ENCODE measurements at places on chromosomes 7 and 10.

DNA sequence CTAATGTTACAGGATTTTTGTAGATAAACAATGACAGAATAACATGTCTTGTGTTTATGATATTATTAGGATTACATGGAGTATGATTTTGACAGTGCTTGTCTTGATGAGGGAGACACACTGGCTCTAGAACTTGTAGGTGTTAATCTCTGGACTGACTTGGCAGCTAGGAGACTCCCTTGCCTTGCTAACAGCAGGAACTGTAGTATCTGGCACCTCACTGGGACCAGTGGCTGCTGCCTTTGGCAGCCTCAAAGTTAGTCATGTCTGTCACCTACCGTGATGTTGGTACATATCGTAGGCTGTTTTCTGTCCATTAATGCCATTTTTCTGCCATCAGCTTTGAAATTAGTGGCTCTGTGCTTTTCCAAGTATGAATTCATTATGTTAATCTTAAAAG, 261.5 kb downstream of the CDK14 start:
- DNase-seq, result no peak

GRCh38 chr10:7255517-7255916, 155.3 kb downstream of the SFMBT2 start:
- no peak for DNase-seq

DNA sequence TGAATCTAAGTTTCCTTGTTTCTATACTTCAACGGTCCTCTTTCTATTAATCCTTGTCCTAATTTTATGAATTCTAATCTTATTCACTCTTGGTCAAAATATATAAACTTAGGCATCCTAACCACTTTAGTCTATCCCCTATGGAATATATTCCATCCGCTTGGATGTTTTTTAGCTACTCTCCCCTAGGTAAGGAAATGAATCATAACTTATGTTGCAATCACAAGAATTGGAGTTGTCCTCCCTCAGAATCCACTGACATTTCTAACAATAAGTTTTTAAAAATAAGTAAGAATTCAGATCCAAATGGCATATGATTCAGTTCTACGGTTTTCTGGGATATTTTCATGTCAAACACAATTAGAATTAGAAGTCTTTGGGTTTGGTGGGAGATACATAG, 1081.6 kb downstream of the SORCS1 start:
- no peak for DNase-seq

- no peak for DNase-seq
These were observed 852.0 kb upstream of the PHF14 start for GRCh38 chr7:10121631-10122030.

- DNase-seq, result no peak
These were observed 47.1 kb upstream of the TMEM72 start for GRCh38 chr10:44864051-44864450.

DNA sequence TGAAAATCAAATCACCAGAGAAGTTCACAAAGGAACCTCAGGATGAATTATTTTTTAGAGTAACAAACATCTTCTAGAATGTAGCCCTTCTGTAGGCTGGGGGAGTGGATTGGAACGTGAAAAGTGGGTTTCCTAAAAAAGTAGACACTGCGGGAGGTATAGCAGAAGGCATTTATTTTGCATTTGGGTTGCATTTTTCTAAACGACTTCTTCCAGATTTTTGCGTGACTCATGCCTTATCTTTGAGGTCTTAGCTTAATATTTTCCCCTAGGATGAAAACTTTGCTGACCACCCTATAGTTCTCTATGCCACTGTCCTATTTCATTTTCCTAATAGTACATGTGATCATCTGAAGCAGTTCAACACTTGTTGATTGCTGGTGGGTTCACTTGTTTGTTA, 112.7 kb upstream of the JCAD start:
- DNase-seq, result no peak

Data from RKO (cell line).